NCI-H1930 (cell line): ENCODE measurements at places on chromosomes 3 and 15.
A peak's percentile ranks its signal among the peaks of the same experiment; 100 is the strongest.

- DNase-seq = no peak
These were observed 100.2 kb downstream of the CGNL1 start for GRCh38 chr15:57476533-57476975.

DNA sequence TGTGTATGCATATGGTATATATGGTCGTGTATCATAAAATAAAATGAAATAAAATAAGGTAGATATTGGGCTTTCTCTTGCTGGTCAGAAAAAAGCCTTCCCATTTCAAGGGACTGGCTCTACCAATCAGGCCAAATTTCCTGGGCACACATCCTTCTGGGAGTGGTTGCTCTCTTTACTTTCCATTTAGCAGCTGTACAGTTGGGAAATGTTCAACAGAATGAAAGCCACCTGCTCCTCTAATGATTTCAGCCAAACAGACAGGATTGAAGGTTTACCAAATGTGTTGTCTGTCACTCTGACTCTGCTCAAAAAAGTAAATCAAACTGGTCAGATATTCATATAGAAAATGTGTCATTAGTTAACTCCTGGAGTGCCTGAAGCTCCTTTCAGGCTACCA, 380.4 kb downstream of the ROBO2 start:
- DNase-seq = no peak

DNA sequence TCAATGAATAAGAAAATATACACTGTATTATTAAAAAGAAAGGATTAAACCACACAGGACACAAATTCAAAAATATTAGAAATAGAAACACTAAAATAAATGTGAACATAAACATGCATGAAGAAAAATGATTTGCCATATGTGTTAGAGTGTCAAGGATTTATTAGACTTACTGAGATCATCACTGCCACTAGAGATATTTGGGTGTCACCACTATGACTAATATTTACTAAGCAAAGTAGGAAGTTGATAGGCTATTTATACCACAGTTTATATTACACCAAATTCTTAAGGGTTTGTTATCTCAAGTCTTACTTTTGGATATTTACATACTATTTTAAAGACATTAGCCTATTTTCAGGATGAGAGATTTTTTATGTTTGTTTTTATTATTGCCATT, 575.0 kb upstream of the SGO1 start:
- DNase-seq = no peak

- no peak for DNase-seq
These were observed 142.8 kb downstream of the CHL1 start for GRCh38 chr3:339351-339750.

- no peak for DNase-seq
These were observed 61.5 kb downstream of the ASB7 start for GRCh38 chr15:100663915-100664281.

GRCh38 chr15:31359702-31360111, 33.1 kb downstream of the KLF13 start:
- no peak for DNase-seq

DNA sequence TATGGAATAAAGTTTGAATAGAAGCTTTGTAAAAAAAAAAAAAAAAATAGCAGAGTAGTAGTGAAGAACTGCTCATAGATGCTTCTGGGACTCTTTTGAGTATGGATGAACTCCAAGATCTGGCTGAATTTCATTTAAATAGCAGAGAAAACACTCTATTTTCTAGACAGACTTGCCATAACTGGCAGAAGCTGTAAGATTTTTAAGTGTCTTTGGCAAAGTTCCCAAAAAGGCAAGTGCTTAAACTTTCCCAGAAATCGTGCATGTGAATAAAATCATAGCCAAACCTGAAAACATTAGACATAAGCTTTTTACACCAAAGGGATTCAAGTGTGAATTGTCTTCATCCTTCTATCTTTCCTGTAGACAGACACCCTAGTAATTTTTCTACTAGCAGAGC, 110.3 kb upstream of the MITF start:
- DNase-seq = no peak

DNA sequence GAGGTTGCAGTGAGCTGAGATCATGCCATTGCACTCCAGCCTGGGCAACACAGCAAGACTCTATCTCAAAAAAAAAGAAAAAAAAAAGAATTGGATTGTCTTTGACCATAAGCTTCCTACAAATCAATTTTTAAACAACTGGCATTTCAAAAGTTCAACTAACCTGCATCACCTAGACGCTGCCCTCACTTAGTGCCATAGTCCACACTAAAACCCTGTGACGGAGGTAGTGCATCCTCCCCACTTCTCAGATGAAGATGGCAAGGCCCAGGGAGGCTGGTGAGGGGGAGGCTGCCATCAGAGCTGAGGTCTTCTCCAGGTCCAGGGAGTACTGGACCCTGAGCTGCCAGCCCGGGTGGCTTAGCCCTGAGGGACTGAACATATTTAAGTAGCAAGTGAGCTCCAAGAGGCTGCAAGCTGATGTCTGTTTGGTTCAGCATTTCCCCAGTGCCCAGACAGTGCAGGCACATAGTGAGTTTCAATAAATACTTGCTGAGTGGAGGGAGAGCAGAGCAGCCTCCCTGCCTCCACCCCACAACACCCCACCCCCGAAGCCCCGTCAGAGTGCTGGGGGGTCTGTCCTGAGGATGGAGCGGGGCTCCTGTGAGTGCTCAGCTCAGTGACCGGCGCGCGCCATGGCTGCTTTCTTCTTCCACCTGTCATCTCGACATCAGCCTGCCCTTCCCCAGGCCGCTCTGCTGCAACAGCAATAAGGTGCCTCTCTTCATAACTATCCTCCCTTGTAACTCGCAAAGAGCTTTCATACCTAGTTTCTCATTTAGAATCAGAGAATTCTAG, 52.8 kb downstream of the MGLL start:
- DNase-seq = no peak

DNA sequence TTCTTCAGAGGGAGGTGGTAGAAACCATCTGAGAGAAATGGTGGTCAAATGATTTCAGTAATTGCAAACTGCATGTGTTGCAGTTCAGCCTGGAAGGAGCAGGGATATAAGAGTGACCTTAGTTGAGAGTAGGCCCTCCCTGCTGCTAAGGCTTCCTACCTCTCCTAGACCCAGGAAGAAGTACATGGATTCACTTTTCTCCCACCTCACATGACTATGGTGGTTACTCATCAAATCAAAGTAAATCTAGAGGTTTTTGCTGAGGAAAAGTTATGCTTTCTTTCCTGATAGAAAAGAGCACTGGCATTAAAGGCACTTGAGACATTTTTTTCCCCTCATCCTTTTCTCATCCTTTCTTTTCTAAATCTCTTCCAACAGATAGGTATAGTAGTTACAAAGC, 43.2 kb upstream of the LEKR1 start:
- DNase-seq = no peak

DNA sequence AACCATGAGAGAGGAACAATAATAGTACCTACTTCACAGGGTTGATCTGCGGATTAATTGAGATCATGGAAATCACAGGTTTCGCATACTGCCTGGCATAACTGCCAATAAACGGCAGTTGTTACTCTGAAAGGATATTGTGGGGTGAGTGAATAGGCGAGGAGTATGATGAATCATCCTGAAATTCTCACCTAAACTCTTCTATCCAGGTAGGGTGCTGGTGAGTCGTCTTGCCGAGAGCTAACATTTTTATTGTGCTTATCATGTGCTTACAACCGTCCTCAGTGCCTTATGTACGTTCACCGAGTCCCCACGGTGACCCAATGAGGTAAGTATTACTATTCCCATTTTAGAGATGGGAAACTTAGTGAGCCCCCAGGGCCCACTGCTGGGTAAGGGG, 52.4 kb upstream of the SRGAP3 start:
- DNase-seq = no peak

- no peak for DNase-seq
These were observed 126.7 kb upstream of the SPATA12 start for GRCh38 chr3:56933803-56934202.

DNA sequence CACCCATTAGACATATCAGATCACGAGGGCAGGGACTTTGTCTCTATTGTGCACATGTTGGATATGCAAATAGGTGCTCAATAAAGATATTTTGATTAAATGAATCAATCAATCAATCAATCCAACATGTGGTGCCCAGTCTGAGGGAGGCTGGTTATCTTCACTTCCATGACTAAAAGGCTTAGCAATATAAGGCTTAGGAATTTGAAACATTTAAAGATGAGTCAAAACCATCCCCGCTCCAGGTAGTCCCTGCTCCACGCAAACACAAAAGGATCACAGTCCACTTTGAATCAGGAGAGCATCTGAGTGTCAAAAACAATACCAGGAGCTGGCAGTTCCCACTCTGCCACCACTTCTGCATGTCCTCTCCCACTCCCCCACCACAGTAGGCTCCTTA, 25.8 kb upstream of the PRICKLE2 start:
- no peak for DNase-seq

DNA sequence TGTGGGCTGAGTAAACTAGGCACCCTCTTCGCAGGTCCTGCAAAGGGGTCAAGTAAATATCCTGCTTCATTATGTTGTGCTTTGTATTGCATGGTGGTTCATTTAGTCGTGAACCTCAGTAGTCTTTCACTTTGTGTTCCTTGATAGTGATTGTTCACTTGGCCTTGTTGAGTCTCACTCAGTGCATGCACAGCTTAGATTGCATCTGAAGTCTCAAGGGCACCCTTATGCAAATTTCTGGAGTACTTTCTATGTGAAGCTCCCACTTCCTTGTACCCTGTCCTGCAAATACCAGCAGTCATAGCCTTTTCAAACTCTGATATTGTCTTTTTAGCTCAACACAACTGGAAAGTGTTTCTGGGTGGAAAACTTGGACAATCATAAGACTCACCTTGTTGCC, 519.2 kb downstream of the NAALADL2 start:
- no peak for DNase-seq

- no peak for DNase-seq
These were observed 204.6 kb downstream of the NR2F2 start for GRCh38 chr15:96535148-96535547.

DNA sequence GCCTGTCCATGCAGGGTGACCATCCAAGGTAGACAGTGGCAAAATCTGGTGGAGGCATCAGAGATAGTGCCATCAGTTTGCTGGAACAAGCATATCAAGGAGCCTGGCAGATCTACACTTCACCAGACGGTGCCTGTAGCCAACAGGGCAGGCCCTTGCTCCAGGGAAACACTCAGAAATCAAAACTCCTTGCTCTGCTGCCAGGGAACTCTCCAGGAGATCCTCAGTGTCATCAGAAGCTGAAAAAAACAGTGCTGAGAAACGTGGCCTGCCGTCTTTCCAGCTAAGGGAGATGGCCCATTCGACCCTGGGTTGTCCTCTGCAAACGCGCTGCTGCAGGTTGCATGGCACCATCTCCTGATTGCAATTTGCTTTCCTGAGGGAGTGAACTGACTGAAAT, 30.5 kb upstream of the ATP13A3 start:
- DNase-seq = no peak

DNA sequence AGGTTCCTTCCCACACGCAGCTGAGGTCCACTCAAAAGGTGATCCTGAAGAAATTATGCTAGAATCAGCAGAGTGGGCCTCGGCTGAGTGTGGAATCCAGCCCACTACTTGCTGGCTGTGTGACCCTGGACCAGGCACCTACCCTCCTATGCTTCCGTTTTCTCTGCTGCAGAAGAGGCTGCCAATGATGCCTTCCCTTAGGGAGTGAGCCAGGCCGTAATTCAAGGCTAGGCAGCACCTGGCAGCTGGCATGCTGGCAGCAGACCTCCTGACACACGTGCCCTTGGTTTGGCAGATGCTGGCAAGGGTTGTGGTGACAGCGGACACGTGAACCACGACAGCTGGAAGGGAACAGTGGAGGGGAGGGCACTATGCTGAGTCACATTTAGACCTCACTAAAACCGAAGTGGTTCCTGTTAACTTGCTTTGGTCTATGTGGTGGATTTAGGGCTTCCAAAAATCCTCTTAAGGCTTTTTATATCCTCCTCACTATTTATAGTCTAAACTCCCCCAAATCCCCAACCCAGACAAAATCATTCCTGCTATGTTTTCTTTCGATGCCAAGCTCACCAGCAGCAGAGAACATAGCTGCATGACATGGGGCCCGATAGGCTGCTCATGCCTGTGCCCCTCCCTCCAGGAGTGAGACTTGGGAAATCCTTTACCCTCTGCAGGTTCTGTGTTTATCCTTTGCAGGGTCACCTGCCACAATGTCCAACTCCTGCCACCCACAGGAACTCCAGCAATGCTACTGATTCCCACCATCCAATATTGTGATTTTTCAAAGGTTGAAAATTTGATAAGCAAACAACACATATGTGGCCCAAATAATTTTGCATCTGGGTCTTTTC, 10.6 kb upstream of the PCSK6 start:
- no peak for DNase-seq

GRCh38 chr15:55555089-55555488, 33.1 kb downstream of the PYGO1 start:
- peak; percentile 2 for DNase-seq

DNA sequence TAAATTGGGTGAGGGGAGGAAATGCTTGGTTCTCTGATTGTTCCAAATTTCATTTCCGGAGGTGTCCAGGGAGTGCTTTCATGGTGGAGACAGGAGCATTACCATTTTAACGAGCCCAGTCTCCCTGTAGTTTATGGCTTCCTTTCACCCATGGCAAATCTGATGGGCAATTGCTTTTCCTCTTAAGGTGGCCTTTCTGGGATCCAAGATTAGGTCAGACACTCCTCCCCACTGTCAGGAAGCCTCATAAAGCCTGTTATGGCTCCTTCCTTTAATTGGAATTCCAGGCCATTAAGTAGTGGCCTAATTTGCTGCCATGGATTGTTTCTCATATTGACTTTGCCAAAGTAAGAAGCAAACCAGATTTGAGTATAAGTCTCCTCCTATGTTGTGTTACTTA, 157.8 kb downstream of the PDCD6IP start:
- no peak for DNase-seq

GRCh38 chr3:49723296-49723627, 489 bp downstream of the GMPPB start:
- DNase-seq = no peak

- DNase-seq = no peak
These were observed 146.1 kb downstream of the NAALADL2 start for GRCh38 chr3:175005193-175005592.

DNA sequence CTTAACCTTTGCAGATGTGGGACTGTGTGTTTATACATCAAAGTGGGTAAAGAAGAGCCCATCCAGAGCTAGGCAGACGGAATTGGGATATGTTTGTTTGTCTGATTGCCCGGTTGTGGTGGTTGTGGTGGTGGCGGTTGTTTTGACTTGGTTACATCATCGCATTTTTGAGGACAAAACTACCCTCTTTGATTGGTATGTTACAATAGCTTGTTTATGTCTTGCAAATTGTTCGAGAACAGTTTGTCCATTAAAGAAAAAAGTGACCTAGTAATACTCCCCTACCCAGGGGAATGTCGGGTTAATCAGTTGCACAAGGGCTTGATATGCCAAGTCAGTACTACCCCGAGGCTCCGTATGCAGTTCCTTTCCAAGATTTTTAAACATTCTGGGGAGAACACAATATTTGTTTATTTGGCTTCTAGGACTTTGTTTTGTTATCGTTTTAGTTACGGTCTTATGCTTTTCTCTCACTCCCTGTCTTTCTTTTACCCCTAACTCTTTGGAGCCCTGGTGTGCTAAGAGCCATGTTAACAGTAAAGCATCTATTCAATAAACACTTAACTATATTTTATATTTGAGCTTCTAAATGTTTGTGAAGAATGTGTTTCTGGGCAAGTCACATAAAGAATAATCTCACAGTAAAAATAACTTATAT, 315.4 kb downstream of the LPP start:
- no peak for DNase-seq

GRCh38 chr15:73851689-73852088, 21.7 kb upstream of the TBC1D21 start:
- DNase-seq = no peak
